Skin of body (tissue), 3 donors: ENCODE measurements at places on chromosomes 3 and 15. TPM values are rescaled to one million over a fixed set of nuclear protein-coding genes. Genes with fewer than 3 reads are reported as not detected.

DNA sequence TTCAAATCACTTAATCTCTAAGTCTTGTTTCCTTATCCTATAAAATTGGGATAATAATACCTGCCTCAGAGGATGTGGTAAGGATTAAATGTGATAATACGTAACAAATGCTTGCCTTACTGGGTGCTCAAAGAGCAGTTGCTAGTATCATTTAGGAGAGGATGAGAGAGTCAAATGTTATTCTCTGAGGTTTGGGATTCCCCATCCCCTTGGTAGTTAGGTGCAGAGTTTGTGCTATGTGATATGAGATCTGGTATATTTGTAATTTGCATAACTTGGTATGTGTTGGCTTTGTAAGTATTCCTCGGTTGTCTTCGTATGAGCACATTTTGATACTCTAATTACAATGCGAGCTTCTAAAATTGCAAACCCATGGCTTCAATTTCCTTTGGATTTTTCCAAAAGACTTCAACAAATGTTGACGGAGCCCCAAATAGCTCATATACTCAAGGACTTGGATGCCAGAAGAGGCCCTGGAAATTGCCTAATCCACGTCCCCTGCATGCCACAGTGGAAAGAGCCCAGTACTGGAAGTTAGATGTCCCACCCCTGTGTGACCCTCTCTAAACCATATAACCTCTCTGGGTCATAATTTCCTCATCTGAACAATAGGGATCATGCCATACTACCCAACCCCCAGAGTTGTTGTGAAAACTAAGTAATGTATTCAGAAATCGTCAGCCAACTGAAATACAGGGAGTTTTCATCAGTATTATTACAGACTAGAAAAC is 85.0 kb downstream of the FBN1 start:
- peak; percentile 45 for DNase-seq

DNA sequence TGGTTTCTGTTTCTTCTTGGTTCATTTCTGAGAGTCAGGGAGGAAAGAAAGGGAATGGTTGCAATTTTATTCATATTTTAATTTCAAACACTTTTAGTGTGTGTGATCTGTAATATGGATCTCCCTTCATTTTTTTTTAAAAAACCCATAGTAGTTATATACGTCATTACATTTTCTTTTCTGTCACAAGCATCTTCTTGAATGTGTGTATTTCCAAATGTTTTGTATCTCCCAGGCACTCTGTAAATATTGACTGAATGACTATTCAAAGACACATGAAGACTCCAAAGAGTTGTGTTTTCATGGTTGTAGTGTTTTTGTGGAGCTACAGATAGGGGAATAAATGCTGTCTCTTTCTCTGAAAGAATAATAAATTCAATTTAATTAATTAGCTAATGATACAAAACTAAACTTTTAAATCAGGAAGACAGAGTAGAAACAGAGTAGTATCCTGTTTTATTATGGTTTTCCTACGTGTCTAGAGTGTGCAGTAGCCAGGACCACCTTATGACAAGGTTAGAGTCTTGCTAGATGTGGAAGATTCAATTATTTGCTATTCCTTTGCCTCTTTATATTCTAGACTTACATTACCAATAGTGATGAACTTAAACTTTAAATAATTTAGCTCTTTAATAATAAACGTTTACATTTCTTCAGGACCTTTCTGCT is 35.5 kb downstream of the NECTIN3 start:
- no peak for DNase-seq

DNA sequence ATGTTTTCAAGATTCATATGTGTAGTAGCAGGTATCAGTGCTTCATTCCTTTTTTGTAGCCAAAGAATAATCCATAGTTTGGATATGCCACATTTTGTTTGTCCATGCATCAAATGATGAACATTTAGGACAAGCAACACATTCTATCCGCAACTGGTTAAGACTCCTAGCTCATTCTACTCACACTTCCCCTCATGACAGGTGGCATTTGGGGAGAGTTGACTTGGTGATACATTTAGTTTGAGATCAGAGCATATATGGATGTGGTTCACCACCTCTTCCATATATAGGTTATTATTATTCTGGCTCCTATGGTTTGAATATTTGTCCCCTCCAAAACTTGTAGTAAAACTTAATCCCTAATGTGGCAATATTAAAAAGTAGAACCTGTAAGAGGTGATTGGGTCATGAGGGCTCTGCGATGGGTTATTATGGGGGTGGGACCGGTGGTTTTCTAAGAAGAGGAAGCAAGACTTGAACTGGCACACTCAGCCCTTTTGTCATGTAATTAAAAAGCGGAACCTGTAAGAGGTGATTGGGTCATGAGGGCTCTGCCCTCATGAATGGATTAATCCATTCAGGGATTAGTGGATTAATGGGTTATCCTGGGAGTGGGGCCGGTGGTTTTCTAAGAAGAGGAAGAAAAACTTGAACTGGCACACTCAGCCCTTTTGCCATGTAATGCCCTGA is 75.3 kb upstream of the HRH1 start:
- DNase-seq, result no peak

GRCh38 chr3:37766797-37767776 is 94.6 kb upstream of the CTDSPL start:
- peak; percentile 64 for DNase-seq

- DNase-seq, result no peak
These were observed 120.3 kb upstream of the PRR20G start for GRCh38 chr3:127408022-127408683.

GRCh38 chr3:180282386-180282785 is 245.6 kb upstream of the PEX5L start:
- no peak for DNase-seq

DNA sequence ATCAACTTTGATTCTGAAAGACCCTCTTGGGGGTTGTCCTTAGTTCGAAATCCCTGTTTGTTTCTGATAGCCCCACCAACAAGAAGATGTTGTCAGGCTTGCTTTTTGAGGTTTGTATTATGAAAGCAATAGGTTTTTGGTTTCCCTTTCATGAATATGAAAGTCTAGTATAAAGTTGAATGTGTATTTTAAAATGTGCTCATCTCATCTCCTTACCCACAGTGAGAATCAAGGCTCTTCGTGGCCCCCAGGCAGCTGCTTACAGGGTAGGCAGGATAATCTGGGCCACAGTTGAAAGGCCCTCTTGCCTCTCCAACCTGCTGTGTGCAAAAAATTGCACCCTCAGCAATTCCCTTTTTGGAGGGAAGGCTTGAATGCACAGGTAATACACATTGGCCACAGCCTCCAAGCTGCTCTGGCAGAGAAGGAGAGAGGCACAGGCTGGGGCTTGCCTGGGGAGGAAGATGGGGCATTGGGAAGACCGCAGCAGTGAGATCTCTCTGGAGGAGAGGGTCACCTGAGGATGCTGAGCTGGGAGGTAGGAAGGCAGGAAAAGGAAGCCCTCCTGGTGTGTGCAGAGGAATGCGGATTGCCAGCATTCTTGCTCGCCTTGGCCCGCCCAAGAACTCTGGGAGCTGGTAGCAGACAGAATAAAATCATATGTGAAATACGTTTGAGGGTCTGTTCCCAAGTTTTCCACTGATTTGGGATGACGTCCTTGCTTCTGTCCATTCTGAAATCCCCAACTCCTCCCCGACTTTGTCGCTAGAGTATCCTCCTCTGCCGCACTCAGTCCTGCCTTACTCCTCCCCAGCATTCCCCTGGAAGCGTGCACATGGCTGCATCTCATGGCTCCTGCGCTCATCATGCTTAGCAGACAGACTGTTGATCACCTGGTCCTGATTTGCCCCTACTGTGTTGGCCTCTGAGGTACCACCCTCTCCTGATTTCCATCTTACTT is 196.4 kb downstream of the RPLP1 start:
- DNase-seq, result no peak

GRCh38 chr15:90351479-90352106 is 491 bp upstream of the ZNF774 start:
- DNase-seq, result no peak

GRCh38 chr3:101950985-101951733 is 101.8 kb downstream of the NFKBIZ start:
- DNase-seq, result no peak

DNA sequence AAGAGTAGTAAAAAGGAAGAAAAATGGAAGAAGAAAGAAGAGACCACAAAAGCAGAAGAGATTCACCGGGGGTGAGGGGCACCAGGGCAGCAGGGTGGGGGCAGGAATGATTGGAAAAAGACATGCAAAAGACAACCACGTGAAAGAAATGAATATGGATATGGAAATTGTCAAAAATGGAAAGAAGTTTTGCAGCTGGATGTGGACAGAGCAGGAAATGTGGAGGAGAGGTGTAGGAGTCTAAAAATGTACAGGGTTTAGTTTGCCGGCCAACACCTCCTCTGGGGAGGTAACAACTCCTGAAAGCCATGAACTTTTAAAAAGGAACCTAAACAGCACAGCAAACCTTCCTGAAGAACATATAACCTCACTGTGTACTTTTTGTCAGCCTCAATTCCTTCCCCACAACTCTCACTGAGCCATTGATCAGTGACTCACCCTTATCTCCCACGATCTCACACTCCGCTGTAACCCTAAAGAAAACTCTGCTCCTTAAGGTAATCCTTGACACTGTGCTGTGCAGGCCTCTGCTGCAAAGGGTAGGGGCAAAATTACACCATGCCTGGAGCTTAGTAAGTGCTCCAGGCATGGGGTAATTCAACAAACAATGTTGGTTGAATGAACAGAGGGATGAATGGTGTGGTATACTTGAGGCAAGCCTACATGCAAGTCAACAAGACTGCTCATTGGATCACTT is 100.2 kb upstream of the BOC start:
- no peak for DNase-seq

- DNase-seq, result no peak
These were observed 444.8 kb upstream of the GRM7 start for GRCh38 chr3:6416049-6416661.

The ZIC4 gene
- total RNA-seq, result 0.79 TPM

The HGD gene
- total RNA-seq, result not detected

The PLA2G4E gene
- 33.8 TPM for total RNA-seq

The CPLX3 gene
- total RNA-seq, result 0.20 TPM

The MEF2A gene
- 71.7 TPM for total RNA-seq

The CDC25A gene
- total RNA-seq, result 3.4 TPM

The OSTN gene
- total RNA-seq, result 0.10 TPM

The MOBP gene
- 0.10 TPM for total RNA-seq
